Liver (tissue), 10 donors: ENCODE measurements at places on chromosomes 1 and 21. TPM values are rescaled to one million over a fixed set of nuclear protein-coding genes. Genes with fewer than 3 reads are reported as not detected.

PPFIA4 gene
- polyA plus RNA-seq = 0.22 TPM

S100A7A gene
- polyA plus RNA-seq = not detected

TNFRSF14 gene
- polyA plus RNA-seq = 38.1 TPM

OR2W3 gene
- not detected for polyA plus RNA-seq

FMO4 gene
- 11.0 TPM for polyA plus RNA-seq

TXLNA gene
- 26.1 TPM for polyA plus RNA-seq

C1QC gene
- 242 TPM for polyA plus RNA-seq

SDF4 gene
- 59.3 TPM for polyA plus RNA-seq
